ENCODE measurements at places on chromosomes 16 and 17.

GRCh38 chr16:4257646-4258556 lies 14.9 kb downstream of the TFAP4 start:
- DNase-seq: no peak

DNA sequence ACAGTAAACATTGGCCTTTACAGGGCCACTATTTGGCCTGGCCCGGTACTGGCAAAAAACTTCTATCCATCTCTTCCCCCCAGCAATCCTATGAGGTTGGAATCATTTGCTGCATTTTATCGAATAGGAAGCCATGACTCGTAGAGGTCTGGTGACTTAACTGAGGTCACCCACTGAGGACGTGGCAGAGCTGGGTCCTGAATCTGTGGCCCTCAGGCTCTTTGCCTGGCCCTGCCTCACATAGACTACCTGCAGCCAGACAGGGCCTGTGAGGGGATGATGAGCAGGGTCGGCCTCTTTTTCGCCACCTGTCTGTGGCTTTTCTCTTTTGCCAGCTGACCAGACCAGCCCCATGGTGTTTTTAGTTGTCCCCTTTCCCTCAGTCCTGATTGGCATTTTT lies 1.9 kb downstream of the PPP4C start:
- no peak for DNase-seq

GRCh38 chr17:4836221-4836620 lies 3.1 kb downstream of the MINK1 start:
- no peak for DNase-seq

GRCh38 chr16:57401943-57402640 lies 2.5 kb upstream of the CCL17 start:
- no peak for DNase-seq

- no peak for DNase-seq
Measured at GRCh38 chr17:74190154-74190553, 13.3 kb upstream of the RPL38 start.

- DNase-seq: no peak
Measured at GRCh38 chr17:34499576-34499975, 79.8 kb upstream of the TMEM132E start.

DNA sequence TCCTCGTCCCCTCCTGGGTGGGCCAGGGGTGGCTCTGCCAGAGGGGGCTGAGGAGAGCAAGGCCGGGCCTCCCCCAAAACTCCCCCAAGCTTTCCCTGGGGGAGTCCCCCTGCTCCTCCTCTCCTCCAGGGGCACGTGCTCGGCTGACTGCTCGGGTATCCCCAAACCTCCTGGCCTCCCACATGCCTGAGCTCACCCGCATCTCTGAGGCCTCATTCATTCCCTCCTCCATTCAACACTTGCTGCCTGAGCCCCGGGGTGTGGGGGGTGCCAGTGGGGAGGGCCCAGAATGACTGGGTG lies 83.1 kb downstream of the RTN4RL1 start:
- DNase-seq: no peak

- no peak for DNase-seq
Measured at GRCh38 chr16:49738832-49739231, 117.1 kb downstream of the ZNF423 start.

DNA sequence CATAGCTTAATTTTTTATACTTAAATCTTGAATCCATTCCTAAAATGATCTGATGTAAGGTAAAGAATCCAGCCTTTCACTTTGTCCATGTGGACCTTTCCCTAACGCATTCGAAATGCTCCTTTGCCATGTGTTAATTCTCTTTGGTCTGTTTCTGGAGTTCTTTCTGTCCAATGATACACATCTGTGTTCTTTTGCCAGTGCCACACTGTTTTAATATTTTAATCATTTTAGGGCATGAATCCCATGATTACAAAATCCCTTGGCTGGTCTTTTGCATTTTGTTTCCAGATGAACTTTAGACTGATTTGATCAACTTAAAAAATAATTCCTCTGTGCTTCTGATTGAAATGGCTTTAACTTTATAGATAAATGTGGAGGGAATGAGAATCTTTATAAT lies 74.1 kb downstream of the NTN1 start:
- DNase-seq: no peak

DNA sequence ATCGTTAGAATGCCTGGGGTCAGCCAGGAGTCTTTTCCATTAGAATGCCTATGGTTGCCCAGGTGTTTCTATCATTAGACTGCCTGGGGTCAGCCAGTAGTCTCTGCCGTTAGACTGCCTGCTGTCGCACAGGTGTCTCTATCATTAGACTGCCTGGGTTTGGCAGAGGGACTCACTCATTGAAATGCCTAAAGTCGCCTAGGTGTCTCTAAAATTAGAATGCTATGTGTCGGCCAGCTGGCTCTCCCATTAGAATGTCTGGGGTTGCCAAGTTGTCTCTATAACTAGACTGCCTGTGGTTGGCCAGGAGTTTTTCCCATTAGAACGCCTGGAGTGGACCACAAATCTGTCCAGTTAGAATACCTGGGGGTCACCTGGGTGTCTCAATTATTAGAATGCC lies 2266.5 kb downstream of the TP53TG3F start:
- DNase-seq: no peak

DNA sequence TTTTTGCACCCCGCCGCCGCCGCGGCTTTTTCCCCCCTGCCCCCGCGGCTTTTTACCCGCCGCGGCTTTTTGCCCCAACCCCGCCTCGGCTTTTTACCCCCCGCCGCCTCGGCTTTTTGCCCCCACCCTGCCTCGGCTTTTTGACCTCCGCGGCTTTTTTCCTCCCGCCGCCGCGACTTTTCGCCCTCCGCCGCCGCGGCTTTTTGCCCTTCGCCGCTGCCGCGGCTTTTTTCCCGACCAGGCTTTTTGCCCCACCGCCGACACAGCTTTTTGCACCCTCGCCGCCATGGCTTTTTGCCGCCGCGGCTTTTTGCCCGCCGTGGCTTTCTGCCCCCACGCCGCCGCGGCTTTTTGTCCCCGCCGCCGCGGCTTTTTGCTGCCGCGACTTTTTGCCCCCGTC lies 137.0 kb upstream of the TP53TG3D start:
- DNase-seq: no peak

GRCh38 chr17:17043461-17044271 lies 1.4 kb downstream of the MPRIP start:
- no peak for DNase-seq

DNA sequence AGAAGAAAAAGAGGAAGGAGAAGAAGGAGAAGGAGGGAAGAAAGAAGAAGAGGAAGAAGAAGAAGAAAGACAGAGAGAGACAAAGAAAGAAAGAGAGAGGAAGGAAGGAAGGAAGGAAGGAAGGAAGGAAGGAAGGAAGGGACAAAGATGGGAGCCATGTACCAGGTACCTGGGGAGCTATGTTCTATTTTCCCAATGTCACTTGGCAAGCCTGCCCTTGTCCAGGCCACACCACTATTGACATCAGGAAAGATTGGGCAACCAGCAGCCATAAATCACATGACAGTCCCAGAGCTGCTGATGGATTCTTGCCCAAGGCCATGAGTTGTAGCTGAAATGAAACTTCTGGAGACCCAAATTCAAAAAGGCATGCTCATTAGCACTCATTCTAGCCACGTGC lies 2.7 kb upstream of the CES1 start:
- DNase-seq: no peak

GRCh38 chr16:53048139-53048915 lies 4.4 kb downstream of the CHD9NB start:
- no peak for DNase-seq

GRCh38 chr17:45942284-45942683 lies 47.9 kb downstream of the MAPT start:
- no peak for DNase-seq

- no peak for DNase-seq
Measured at GRCh38 chr16:14199624-14200023, 128.5 kb downstream of the MRTFB start.

- no peak for DNase-seq
Measured at GRCh38 chr16:2973605-2974318, 4.6 kb downstream of the PAQR4 start.

DNA sequence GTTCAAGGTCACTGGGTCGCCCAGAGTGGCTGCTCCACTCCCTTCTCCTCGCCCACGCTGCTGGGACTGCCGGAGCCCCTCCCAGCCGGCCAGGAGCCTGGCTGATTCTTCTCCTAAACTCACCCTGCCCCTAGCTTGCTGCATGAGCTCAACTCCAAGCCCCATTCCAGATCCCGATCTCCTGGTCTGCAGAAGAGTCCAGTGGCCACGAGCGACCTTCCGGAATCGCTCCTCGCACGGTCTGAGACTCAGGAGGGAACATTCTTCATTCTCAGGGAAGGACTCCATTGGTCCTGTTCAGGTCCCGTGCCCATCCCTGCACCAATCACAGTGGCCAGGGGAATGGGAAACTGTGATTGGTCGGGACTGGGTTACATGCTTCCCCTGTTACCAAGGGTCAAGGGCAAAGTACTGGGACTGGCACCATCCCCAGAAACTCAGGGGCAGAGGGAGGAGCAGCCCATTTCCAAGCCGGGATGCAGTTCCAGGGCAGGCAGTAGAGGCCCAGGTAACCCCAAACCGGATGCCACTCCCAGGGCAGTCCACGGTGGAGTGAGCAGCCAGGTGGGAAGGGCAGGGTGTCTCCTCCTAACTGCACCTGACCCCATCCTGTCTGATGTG lies 24.5 kb upstream of the CIBAR2 start:
- DNase-seq: no peak

- no peak for DNase-seq
Measured at GRCh38 chr17:30996486-30996885, 25.6 kb downstream of the RNF135 start.

- no peak for DNase-seq
Measured at GRCh38 chr17:28427371-28427770, 21.4 kb upstream of the SLC46A1 start.

DNA sequence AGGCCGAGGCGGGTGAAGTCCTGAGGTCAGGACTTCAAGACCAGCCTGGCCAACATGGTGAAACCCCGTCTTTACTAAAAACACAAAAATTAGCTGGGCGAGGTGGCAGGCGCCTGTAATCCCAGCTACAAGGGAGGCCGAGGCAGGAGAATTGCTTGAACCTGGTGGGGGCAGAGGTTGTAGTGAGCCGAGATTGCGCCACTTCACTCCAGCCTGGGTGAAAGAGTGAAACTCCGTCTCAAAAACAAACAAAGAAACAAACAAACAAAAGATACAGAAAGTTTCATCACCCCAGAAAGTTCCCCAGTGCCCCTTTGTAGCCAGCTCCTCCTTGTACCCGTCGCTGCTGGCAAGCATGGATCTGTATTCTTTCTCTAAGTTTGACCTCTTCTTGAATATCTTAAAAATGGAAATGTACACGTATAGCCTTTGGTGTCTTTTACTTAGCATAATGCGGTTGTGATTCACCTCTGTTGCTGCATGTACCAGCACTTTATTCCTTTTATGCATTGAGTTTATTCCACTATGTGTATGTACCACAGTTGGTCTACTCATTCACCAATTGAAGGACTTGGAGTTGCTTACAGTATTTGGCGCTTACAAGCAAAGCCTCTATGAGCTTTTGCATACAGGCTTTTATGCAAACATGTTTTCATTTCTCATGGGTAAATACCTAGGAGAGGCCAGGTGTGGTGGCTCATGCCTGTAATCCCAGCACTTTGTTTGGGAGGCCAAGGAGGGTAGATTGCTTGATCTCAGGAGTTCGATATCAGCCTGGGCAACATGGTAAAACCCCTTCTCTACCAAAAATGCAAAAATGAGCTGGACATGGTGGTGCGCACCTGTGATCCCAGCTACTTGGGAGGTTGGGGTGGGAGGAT lies 87.5 kb upstream of the CLEC18A start:
- no peak for DNase-seq

DNA sequence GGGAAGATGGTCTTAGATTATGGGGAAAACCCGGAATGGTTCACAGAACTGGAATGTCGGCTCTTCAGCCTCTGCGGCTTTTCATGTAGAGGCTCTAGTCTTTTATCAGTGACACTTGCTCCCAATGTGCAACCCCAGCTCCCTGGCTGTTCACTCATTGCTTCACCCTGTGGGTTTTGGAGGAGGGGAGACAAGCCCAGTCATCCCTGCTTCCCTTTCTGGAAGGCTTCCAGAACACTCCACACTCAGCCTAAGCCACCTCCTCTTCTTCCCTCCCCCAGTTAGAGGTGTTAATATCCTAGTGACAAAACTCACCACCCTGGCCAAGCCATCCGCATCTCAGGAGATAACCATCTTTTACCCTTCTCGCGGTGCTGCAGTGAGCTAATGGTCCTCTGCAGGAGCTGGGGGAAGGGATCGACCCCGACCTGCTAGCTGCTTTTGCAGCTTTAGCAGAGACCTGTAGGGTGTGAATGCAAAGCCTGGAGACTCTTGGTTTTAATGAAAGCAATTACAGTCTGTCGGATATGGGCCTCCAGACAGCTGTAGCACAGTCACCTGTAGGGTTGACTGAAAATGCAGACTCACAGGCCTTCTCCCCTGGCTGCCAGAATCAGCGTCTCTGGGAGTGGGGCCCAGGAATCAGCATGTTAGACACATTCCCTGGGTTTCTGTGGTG lies 24.3 kb upstream of the LASP1NB start:
- no peak for DNase-seq

- no peak for DNase-seq
Measured at GRCh38 chr17:8153525-8153956, 1.3 kb upstream of the PER1 start.

- DNase-seq: no peak
Measured at GRCh38 chr16:58039829-58040495, 14.4 kb downstream of the MMP15 start.

DNA sequence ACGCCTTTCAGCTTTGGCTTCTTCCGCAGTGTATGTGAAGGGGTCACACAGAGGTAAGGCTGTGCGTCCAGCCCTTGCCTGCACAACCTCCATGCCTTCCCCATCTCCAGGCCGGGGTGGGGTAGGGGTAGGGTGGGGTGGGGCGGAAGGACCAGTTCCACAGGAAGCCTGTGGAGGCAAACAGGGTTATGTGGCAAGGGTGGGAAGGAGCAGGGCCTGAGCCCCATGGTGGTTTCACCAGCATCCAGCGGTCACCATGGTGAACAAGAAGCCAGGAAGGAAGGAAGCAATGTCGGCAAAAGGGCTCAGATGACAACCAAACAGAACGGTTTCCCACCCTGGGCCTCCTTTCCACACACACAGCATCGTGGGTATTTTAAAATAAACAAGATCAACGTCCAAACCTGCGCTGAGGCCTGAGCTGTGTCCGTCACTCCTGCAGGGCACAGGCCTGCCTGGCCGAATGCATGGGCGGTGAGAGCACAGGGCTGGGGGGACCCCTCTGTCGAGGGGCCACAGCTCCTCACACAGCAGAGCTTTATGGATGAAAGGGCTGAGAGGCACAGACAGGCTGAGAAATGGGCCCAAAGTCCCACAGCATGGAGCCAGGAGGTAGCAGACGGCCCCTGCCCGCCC lies 80.5 kb downstream of the ZNF778 start:
- DNase-seq: no peak

All from esophagus squamous epithelium (tissue), 5 donors.